ENCODE measurements at places on chromosomes 3 and 15.
A peak's percentile ranks its signal among the peaks of the same experiment; 100 is the strongest.

DNA sequence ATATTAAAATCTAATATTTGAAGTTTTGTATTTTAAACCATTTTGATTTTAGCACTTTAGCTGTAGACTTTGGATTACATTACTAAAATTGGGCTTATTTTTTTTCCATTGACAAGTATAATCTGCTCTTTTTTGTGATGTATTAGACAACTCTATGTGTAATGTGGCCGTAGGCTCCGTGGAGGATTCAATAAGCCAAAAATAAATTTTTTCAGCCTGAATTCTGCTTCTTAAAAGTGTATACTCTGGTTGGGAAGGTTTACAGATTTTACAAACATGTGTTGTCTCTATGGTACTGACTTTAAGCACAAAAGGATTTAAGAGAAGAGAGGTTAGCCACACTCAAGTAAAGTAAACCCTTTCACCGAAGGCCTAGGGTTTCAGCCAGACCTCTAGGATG, 110.8 kb downstream of the PLCL2 start:
- ATAC-seq: no peak

- ATAC-seq: no peak
Observed at GRCh38 chr3:64039981-64040733, 16.9 kb upstream of the PSMD6 start.

DNA sequence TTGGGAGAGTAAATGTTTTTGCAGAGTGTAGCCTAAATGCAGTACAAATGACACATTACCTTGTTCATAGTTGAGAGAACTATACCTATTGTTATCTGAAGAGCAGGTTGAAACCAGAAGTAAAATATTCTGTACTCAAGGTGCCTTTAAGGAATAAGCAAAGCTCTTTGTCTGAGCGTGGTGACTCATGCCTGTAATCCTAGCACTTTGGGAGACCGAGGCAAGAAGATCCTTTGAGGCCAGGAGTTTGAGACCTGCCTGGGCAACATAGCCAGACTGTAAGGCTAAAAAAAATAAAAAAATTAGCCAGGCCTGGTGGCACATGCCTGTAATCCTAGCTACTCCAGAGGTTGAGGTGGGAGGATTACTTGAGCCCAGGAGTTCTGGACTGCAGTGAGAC, 2.2 kb upstream of the RNF13 start:
- peak; percentile 41 for ATAC-seq

GRCh38 chr15:92870010-92870591, 30.0 kb upstream of the CHD2 start:
- peak; percentile 37 for ATAC-seq

- peak; percentile 9 for ATAC-seq
Observed at GRCh38 chr3:128482666-128483656, 10.0 kb downstream of the GATA2 start.

- ATAC-seq: no peak
Observed at GRCh38 chr15:44501768-44502366, 35.1 kb upstream of the EIF3J start.

DNA sequence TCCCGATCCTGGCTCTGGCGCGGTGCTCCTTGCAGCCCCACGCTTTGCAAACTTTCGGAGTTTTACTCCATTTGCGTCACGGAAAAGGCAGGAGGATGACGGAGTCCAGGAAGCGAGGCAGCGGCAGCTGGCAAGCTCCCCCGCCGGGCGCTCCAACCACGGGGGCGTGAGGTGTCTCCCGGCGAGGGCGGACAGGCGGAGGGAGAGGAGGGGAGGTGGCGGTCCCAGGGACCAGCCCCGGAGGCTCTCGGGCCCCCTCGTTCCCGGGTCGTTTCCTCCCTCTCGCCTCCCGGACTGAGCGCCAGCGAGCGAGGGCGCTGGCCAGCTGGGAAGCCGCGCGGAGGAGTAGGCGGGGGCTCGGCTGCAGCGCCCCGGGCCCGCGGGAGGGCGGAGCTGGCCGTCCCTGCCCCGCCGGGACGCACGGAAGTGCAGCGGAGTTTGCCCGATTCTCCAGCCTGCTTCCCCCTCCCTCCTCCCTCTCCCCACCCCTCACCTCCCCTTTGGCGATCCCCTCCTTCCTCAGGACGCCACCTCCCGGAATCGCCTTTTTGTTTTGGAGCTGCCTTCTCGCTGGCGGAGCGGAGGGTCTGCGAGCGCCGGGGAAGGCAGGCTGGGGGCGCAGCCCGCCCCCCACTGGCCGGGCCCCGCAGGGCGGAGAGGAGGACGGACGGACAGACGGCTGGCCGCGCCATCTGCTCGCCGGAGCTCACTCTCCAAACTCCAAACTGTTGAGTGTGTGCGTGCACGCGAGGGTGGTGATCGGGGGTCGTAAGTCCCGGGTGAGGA, at the start of gene SNX33:
Gene SNX33, plus strand, starts transcription at position 543 of the 786 bp plus-strand sequence. CDS start 1,191 bp downstream, outside the sequence.
- ATAC-seq: peak; percentile 80

GRCh38 chr3:81445712-81446111, 315.7 kb downstream of the GBE1 start:
- ATAC-seq: no peak

DNA sequence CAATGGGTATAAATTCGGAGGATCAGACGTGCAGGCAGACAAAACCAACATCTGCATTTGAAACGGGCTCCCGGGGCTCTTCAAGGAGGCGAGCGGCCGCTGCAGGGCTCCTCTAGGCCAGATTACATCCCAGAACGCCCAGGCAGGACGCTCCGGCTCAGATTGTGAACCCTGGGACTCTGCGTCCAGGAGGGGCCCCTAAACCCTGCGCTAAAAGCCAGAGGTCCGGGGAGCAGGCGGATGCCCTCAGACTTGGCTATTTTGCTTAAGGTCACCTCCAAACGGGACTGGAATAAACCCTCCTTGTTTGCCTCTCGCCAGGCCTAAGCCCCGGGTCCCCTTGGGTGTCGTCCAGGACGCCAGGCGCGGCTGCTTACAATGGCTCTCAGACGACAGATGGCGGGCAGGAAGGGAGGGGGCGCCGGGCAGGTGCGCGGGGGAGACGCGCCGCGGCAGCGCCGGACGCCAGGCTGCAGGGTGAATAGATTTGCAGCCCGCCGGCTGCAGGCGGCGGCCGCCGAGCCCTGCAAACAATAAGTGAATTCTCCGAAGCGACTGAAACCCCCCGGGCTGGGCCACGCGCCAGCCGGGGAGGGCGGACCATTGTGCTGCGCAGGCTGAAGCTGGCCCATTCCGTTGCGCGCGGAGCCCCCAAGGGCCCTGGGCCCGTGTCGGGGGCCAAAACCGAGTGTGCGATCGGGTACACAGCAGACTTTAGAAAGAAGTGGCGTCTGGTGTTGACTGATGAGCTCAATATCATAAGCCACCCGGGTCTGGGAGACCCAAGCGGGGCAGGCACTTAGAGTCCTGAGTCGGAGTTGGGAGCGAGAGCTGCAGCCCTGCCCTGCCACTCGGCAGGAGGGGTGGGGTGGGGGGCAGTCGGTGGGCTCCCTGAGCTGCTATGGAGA, 32.3 kb upstream of the AMOTL2 start:
- peak; percentile 10 for ATAC-seq

DNA sequence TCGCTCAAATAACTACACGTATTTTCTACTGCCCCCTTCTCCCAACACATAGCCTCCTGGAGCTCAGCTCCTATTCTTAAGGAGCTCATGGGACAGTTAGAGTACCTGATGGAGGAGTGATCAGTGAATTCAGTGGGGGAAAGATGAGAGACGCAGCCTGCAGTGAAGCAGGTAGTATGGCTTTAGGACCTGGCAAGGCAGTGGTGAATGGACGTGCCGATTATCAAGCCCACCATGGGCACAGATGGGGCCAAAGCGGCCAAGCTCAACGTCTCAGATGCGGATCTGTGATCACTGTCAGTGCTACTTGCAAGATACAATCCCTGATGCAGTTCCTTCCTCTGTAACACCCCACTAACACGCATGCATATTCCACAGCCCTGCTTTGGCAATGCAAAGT, 45.8 kb upstream of the ATP2B2 start:
- no peak for ATAC-seq

DNA sequence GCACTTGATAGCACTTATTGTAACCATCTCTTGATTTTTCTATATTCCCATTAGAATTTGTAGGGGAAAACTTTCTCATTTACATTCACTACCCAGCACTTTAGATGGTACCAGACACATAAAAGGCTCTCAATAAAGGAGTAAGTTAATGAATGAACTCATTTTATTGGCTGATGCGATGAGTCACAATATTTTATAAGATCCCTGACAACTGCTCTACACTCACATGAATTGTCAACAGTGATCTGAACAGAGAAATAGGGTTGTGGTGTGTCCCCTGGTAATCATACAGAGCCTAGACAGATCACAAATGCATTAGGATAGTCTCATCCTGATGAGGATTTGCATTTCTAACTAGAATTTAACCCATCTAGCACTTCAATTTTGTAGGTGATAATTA, 567.6 kb upstream of the ARPP21 start:
- ATAC-seq: no peak

DNA sequence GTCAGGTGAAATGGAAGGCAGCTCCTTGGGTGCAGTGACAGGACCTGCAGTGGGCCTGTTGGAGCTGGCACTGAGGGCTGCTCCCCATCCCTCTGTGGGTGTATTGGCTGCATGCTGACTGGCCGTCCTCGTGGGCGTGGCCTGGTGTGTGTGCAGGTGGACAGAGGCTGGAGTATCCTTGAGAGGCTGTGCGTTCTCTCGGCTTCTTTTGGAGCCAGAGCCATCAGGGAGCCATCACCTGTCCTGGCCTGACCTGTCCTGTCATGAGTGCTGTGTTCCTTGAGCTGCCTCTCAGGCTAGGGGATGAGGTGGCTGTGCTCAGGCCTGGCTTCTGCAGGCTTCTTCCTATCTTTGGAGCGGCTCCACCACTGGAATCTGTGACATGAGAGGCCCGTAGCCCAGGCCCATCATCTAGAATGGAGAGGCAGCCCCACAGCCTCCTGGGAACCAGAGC, 61.5 kb downstream of the APBA2 start:
- ATAC-seq: no peak

- no peak for ATAC-seq
Observed at GRCh38 chr3:173258697-173259096, 117.7 kb upstream of the SPATA16 start.

DNA sequence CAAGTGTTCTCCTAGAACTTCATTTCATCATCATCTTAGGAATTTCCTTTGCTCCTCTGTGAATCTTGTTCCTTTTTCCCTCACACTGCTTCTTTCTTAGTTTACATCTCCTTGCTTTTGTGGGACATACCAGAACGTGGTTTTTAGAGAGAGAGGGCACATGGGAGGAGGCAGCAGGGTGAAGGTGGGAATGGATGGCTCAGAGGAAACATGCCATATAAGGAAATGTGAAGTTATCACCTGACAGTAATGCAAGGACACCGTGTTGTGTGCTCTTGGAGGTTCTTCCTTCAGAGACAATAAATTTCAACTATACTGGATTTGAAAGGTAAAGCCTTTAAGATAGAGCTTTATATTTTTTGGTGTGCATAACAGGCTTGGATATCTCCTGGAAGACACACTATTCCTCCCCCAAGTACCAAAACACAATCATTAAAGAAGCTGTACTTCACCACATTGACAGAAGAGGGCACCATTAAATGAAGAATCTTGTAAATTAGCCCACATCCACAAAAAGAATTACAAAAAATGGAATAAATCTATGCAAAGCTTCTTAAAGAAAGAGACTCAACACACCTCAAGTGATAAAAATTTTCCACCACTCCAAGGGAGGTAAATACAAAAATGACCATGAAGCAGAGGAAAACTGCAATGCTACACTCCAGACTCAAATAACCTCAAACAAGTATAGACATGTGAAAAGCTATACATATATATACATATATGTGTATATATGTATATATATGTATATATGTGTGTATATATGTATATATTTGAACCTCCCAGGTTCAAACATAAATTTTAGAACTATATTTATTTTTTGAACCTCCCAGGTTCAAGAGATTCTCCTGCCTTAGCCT, 26.1 kb downstream of the RPL39L start:
- ATAC-seq: no peak

GRCh38 chr3:68256635-68257223, 602.3 kb upstream of the SUCLG2 start:
- no peak for ATAC-seq

DNA sequence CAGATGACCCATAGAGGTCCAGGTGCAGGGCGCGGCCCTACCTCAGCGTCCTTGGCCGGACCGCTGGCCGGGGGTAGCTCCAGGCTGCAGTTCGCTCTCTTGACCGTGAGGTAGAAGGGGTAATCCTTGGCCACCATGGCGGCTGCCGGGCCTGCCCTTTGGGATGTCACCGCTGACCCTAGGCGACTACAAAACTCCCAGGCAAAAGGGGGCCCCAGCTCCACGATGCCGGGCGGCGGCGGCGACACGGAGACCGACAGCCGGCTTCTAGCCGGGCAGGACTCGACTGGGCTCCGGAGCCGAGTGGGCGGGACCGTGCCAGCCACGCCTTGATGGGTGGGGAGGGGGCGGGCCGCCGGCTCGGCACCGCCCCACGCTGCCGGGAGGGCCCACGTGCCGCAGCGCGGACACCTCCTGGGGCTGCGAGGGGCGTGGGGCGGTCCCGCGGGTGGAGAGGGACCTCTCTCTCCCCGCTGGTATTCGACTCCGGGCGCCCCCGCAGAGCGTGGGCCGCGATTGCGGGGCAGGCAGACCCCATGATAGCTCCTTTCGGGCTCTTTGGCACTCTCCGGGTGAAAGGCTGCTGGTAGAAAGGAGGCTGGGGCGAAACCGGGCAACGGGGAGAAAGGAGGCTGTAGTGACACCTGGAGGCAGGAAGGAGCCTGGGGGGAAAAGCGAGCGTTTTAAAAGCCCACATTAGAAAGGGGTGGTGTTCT, at the start of gene ARHGEF3:
Gene ARHGEF3, minus strand, starts transcription at position 288 of the 716 bp plus-strand sequence. Its CDS starts 151 bp downstream, at position 137.
- peak; percentile 94 for ATAC-seq

DNA sequence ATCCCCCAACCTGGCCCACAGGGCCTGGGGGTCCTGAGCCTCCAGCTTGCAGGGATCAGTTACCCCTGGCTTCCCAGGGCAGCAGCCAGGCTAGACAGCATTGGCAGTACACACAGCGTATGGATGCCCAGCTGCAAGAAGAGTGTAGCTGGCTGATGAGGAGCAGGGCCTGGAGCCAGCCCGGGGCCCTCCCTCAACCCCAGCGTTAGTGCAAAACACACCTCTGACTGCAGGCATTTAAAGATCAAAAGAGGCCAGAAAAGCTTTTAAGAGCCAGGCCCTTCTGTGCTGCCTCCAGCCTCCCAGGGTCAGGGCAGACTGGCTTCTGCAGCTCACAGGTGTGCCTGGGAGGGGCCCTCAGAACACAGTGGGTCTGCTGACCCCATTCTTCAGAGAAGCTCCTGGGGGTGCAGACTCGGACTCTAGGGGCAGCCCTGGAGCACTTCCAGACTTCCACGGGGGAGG, 110.6 kb downstream of the ETFA start:
- ATAC-seq: no peak

GRCh38 chr15:80558631-80559319, 136.3 kb upstream of the ABHD17C start:
- peak; percentile 50 for ATAC-seq

DNA sequence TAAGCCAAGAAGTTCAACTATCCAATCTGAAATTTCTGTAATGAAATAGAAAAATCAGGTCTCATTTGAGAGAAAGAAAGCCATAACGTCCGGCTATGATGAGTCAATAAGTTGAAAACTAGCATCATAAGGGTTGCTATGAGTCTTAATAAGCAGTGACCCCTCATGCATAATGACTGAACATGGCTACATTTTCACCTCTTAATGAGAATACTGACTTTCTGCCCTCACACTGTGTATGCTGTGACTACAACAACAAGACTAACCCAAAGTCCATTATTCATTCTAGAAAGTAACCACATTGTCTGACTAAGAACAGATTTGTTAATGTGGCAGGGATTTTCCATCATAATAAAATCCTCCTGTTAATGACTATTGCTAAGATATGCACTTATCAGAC, 884.0 kb upstream of the CADM2 start:
- no peak for ATAC-seq

GRCh38 chr15:42058791-42059190, 35.6 kb downstream of the PLA2G4D start:
- no peak for ATAC-seq

GRCh38 chr3:100060685-100061484, 53.4 kb downstream of the FILIP1L start:
- ATAC-seq: no peak
